ENCODE measurements at places on chromosomes 4 and X. TPM values are rescaled to one million over a fixed set of nuclear protein-coding genes. Genes with fewer than 3 reads are reported as not detected.

DNA sequence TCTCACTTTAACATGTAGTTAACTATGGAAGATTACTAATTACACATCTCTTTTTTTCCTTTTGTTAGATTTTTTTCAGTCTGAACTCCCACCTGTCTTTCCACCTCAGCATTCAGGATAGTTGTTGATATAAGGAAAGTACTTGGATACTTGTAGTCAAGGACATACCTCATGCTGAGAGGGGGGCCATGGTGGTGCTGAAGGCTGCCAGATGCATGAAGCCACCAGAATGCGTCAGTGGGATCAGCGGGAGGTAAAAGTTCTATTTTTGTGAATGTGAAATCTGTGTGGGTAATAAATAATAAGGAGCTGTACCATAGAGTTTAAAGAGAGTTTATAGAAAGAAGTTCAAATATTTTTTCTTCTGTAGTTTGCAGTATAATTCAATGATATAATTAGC is 13.1 kb upstream of the NDST4 start:
- DNase-seq, result no peak

The NCAPG gene
- polyA plus RNA-seq, result 48.2 TPM

DNA sequence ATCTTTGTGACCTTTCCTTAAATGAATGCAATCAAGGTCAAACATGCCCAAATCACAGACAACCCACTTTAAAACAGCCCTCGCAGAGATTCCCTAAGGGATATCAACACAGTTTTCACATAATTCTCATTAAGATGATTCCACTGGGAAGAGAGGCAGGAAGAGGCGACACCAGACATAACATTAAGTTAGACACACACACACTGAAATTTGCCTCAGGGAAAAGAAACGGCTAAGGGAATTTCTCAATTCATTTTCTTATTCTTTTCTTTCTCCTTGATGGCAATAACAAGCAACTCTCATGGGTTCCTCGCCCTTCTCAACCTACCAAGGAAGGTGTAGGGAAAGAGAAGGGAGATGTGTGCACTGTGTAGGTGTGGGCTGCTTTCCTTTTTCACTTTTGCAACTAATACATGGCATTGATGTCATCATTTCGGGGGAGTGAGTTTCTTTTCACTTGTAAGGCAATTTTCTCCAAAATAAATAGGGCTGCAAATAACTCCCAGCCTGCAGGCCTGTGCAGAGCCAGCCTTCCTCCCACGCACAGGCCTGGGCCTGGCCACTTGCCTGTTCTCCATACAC is 41.4 kb downstream of the SOD3 start:
- DNase-seq, result no peak

GRCh38 chr4:69995526-69996016 is at the start of gene STATH:
Gene STATH, plus strand, starts transcription at chr4:69995966. Its CDS starts 2,472 bp downstream, at chr4:69998438.
- no peak for DNase-seq

GRCh38 chr4:136900696-136901095 is 631.6 kb downstream of the PCDH18 start:
- no peak for DNase-seq

The BCLAF3 gene
- 20.4 TPM for polyA plus RNA-seq

The PITX2 gene
- 3.8 TPM for polyA plus RNA-seq

DNA sequence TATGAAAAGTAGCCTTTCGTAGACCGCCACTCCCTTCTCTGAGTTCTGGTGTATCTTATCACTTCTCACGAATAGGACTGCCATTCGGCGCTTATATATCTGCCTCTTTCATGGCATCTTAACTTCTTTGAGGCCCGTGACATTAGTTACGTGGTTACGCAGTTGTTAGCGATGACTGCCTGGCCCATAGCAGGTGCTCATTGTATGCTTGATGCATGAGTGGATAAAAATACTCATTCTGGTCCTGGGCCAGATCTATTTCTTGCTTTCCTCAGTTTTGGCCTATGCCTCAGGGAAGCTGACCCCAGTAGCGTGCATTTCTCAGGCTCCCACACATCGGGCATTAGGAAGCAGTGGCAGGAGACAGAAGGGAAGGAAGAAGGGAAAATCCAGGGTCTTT is 60.7 kb upstream of the PITX2 start:
- DNase-seq, result no peak

The ZNF157 gene
- 1.6 TPM for polyA plus RNA-seq

The HTR2C gene
- 2.1 TPM for polyA plus RNA-seq

The KIAA0232 gene
- 48.0 TPM for polyA plus RNA-seq

The TXK gene
- polyA plus RNA-seq, result 3.7 TPM

- peak; percentile 24 for DNase-seq
These were observed 458.1 kb downstream of the STIM2 start for GRCh38 chr4:27318740-27319139.

The NAA11 gene
- polyA plus RNA-seq, result not detected

DNA sequence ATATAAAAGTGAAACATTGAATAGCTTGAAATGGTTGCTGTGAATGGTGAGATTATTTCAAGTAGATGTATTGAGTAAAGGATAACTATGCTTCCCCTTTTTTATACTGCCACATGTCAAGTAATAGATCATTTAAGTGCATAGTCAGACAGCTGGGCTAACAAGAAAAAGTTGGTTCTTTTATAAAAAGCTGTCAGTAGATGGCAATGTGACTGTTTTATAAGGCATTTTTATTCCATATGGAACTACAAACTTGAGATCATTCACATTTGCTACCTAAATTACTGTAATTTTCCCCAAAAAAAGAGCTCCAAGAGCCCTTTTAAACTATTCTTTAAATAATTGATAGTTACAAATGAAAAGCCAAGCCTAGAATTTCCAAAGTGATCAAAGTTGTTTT is 831.0 kb downstream of the C4orf33 start:
- peak; percentile 6 for DNase-seq

DNA sequence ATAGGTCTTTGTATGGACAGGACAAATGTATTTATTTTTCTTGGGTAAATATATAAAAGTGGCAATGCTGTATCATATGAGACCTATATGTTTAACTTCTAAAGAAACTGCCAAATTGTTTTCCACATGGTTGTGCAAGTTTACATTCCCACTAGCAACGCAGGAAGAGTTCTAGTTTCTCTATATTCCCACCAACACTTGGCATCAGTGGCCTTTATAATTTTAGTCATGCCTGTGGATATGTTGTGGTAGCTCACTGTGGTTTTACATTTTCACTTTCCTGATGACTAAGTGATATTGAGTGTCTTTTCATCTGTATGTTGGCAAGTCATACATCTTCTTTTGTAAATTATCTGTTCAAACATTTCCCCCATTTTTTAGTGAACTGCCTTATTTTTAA is 126.0 kb downstream of the EMCN start:
- no peak for DNase-seq
